ENCODE measurements at places on chromosomes 6 and 20.

DNA sequence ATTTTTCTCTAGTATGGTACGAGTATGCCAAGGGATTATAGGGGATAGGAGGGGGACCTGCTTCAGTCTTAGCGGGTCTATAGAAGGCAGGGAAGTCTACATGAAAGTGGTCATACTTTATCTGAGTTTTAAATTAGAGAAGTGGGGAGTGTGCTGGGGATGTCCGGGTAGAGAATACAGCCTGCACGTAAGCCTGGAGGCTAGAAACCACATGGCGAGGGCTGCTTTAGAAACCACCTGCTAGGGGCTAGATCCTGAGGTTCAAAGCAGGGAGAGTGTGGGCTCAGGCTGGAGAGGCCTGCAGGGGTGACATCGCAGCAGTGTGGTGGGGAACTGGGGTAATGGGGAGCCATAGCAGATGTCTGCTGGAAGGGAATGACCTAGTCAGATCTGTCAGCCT is 85.2 kb downstream of the VEGFA start:
- no peak for DNase-seq

GRCh38 chr20:62739581-62740285 is 31.1 kb downstream of the NTSR1 start:
- DNase-seq, result peak; percentile 65

- DNase-seq, result no peak
These were observed 2.2 kb downstream of the MMS22L start for GRCh38 chr6:97280766-97281165.

DNA sequence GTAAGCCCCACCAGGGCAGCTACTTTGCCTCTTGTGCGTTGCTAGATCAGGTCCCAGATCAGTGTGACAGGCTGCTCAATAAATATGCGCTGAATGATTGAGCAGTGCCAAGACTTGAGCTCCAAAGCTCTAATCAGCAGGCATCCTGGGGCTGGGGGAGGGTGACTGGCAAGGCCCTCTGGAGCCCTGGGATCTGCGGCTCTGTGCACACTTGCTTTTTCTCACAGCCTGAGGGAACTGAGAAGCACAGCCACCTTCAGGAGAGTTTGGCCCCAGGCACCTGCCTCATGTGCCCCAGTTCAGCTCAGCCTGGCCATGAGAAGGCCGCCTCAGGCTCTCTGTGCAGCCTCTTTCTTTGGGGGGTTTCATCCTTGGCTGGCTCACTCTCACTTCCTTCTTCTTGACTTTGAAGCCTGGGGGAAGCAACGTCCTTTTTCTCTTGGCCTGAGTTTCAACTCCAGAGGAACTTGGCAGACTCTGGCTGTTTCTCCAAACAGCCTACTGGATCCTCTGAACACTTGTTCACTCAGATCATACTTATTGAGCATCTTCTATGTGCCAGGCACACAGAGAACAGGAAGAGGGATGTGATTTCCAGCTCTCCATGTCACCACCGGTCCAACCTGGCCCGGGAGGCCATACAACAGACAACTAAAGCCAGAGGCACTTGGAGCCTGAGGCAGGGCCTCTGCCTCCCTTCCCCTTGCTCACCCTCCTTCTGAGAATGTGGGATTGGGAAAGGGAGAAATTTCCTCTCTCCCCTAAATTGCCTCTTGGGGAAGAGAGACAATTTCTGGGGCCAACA is 114.0 kb downstream of the VEGFA start:
- no peak for DNase-seq

GRCh38 chr6:81889377-81890053 is 137.0 kb upstream of the TENT5A start:
- DNase-seq, result no peak

DNA sequence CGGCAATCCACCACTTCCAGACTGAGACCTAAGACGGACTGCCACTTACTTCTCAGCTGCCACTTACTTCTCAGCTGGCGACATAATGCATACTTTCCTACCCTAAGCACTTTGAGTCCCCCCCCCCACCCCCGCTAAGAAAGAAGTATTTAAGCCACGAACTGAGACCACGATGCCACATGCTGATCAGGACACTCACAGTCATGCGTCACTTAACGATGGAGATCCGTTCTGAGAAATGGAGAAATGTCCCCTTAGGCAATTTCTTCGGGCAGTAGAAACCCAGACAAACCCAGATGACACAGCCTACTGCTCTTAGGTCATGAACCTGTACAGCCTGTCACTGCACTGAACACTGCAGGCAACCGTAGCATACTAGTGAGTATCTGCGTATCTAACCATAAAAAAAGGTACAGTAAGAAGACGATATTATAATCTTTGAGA is 690 bp downstream of the IFNGR1 start:
- DNase-seq, result peak; percentile 41

DNA sequence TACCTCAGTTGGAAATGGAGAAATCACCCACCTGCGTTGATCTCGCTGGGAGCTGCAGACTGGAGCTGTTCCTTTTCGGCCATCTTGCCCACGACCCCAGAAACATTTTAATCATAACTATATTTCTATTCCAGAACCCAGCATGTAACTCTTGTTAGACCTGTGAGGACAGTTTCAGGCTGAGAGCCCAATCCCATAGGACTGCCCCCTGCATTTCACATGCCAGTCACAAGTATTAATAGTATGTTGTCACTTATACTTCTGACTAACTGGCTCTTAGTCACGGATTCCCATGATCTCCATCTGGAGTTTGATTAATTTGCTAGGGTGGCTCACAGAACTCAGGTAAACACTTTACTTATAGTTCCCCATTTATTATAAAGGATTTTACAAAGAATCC is 96.0 kb upstream of the PRND start:
- no peak for DNase-seq

DNA sequence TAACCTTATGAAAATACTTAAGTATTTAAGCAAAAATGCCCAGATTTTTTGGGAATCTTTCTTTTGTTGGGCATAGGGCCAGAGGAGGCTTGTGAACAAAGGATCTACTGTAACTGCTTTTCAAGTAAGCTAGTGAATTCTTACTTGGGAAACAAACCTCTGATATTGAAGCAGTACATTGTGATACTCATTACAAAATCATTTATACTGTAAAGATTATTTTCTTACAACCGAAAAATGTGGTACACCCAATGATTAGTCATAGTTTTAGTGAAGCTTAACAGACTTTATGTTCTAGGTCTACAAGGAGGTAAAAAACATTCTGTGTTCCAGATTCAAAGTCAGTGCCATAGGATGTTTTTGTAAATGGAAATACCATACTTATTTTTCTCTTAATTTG is 272.9 kb upstream of the KCNQ5 start:
- DNase-seq, result no peak
